ENCODE measurements at places on chromosomes 12 and 14.

- DNase-seq, result no peak
These were observed 2.7 kb downstream of the TGFB3 start for GRCh38 chr14:75979071-75979571.

GRCh38 chr12:69671597-69671996, 27.5 kb downstream of the BEST3 start:
- no peak for DNase-seq

DNA sequence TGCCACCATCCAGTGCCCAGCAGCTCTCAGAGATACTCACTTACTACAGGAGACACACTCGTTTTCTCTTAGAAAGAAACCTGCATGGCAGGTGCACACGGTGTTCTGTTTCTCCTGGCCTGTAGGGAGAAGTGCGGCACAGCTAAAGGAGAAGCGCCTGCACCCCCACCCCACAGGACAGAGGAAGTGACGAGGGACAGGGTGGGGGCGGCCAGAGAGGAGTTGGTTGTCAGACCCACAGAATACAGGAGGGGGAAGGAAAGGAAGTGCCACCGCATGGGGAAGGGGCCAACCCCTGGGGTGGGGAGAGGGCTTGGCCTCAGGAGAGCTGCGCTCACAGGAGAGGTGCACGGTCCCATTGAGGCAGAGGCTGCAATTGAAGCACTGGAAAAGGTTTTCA, 8.8 kb downstream of the TNFRSF1A start:
- no peak for DNase-seq

GRCh38 chr12:110217996-110218674, 62.9 kb upstream of the ATP2A2 start:
- DNase-seq, result no peak

GRCh38 chr12:132591107-132591935, 19.1 kb downstream of the LRCOL1 start:
- no peak for DNase-seq

- DNase-seq, result no peak
These were observed 115.6 kb downstream of the LRIG3 start for GRCh38 chr12:58804749-58805148.

GRCh38 chr12:21678959-21679358, 21.3 kb upstream of the LDHB start:
- DNase-seq, result no peak

- no peak for DNase-seq
These were observed 34.8 kb upstream of the APPL2 start for GRCh38 chr12:105270671-105271255.

GRCh38 chr14:31898838-31899528, 178.1 kb upstream of the ARHGAP5 start:
- no peak for DNase-seq

DNA sequence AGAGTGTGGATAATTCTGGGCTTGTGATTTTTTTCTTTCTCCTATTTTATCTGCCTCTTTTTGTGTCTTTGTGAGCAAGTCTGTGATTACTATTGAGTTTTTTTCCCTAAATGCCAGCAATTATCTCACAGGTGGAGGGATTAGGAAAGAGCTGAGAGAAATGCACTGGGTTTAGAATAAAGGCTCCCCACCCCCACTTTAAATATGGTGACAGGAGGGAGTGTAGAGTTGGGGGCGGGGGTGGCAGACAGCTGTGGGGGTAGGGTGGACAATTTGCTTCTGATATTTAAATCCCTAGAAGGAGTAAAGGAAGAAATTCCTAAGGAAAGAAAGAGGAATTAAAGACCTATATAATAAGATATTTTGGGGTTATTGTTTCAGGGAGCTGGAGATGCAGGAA, 145.9 kb downstream of the NRXN3 start:
- DNase-seq, result no peak

DNA sequence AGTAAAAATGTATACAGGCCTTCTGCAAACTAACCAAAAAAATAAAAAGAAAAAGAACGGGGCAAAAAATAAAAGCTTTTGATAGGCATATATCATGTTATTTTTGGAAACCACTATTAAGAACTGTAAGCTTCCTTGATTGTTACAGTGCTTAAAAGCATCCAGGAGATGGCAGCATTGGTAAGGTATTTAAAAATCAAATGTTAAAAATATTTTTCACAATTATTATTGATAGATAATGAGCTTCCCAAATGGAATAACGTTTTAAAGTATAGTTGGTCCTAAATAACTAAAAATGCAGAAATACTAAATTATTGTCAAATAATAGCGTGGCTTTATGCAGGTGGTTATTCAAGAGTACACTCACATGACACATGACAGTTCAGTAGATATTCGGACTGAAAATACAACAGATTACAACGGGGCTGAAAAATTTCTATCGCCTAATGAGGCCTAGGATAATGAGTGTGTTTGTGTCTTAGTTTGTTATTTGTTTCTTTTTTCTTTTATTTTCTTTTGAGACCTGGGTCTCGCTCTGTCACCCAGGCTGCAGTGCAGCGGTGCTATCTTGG, 127.2 kb upstream of the ATF7IP start:
- DNase-seq, result no peak

- no peak for DNase-seq
These were observed 6.3 kb downstream of the TBPL2 start for GRCh38 chr14:55433880-55434804.

- no peak for DNase-seq
These were observed 2.4 kb upstream of the A2M start for GRCh38 chr12:9118158-9118557.

DNA sequence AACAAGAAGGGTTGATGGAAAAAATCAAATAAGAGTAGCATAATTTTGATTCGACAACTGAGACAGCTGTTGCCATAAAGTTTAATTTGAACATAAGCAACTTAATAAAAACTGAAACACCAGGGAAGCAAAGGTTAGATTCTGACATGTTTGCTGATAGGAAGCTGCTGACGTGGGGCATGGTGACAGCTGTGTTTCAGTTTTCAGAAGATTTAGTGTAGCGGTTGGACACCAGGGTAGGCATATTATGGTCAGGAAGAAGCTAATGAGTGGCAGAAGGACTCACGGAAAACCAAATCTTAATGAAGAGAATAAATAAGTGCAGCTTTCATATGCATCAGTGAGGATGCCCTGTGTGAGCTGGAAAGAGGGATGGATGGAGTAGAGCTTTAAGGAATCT, 336.7 kb upstream of the RPL10L start:
- DNase-seq, result no peak

- peak; percentile 64 for DNase-seq
These were observed 33.7 kb upstream of the PPP1CC start for GRCh38 chr12:110776410-110776809.

DNA sequence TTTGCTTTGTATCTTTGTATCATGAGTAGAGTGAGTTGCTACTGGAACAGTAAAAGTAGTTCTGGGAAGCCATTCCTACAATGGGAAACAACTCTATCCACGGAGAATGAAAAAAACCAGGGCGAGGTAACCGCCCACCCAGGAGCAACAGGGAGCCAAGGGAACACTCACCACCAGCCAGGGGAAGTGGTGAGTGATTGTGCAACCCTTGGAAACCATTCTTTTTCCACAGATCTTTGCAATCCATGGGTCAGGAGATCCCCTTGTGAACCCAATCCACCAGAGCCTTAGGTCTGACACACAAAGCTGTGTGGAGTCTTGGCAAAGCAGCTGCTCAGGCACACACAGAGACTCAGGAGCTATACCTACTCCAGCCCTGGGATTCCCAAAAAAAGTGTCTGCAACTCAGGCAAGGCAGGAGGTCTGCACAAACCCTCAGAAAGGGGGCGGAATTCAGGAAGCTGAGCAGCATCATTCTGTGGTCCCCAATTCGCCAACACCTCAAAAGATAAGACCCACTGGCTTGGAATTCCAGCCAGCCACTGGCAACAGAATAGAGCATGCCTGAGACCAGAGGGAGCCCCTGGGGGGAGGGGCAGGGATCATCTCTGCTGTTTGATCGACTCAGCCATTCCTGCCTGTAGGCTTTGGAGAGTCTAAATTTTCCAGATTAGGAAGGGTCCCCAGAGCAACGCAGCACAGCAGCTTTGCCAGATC, 52.1 kb upstream of the PPFIA2 start:
- DNase-seq, result no peak

GRCh38 chr12:62948123-62948522, 13.2 kb upstream of the PPM1H start:
- DNase-seq, result no peak

DNA sequence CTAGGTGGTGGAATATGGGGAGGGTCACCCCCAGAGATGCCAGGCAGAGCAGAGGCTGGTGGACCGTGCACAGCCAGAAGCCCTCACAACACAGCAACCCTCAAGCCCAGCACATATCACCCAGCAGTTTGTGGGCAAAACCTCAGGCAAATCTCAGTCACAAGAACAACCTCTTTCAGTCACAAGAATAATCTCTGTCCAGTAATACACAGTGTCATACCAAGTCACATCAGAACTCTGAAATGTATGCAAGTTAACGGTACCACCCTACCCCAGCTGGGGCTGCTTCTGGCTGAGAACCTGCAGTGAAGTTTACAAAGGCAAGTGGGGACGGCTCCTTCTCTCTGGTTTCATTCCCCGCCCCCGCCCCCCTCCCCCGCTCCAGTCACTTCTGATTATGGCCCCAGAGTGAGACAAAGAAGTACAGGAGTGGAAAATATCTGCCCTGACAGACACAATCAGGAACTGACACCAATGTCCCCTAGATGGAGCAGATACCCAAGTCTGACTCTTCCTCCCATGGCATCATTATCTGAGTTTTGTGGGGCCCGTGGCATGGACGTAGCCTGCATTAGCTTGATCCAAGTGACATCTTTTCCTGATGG, 480.9 kb upstream of the TMEM132C start:
- no peak for DNase-seq

DNA sequence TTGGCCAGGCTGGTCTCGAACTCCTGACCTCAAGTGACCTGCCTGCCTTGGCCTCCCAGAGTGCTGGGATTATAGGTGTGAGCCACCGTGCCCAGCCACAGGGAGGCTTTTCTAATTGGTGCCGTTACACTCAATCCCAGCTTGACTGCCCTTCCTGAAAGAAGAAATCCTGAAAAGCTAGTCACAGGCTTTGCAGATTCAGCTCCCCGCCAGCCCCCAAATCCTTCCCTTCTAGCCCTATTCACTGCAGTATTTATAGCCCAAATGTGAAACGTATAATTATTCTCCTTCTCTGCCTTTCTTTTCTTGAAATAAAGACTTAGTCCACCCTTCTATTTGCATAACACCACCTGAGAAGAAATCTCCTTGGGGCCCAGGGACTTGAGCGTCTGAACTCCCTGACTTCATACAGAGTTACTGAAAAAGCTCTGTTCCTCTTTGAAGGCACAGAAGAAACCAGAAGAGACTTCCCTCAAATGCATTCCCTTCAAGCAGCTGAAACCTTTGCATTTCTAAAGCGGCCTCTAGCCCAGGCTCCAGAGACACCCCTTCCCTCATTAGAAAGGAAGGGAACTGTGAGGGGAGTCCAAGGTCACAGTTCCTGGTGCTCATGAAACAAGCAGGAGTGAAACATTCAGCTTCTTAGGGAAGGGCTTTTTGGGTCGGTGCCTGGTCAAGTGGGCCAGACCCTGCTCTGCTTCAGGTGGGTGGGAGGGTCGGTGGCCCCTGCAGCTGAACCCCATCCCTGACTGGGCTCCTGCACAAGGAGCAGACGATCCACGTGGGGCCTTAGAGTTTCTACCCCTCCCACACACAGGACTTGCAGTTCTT, 42.3 kb upstream of the BATF start:
- DNase-seq, result peak; percentile 26

DNA sequence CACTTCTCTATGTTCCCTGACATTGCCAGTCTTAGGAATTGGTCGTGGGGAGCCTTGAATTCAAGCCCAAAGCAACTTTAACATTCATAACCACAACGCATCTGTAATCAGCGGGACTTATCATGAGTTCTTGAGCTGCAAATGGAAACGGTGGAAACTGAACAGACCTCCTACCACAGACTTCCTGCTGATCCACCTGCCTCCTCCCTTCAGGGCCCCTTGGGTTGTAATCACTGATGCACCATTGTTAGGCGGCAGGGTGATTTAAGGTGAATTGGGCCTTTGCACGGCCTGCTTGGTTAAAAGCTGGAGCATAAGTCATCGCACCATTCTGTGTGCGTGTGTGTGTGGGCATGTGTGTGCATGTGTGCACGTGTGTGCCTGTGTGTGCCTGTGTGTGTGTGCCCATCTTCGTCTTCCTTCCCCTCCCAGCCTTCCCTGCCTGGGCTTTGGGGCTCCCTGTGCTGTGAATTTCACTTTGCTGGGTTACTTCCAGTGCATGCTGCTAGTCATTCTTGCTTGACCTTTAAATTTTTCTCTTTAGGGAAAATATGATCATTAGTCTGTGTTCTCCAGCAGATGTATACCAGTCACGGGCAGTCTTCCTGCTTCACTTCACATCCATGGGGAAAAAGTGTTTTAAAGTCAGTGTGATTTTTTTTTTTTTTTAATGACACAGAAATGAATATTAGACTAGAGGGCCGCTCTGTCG, 29.1 kb downstream of the CHST11 start:
- no peak for DNase-seq

- DNase-seq, result no peak
These were observed 38.9 kb downstream of the TPCN1 start for GRCh38 chr12:113260127-113260526.

- DNase-seq, result no peak
These were observed 18.2 kb downstream of the RFX4 start for GRCh38 chr12:106601031-106601430.

- no peak for DNase-seq
These were observed 95.6 kb downstream of the NCOR2 start for GRCh38 chr12:124471828-124472227.

DNA sequence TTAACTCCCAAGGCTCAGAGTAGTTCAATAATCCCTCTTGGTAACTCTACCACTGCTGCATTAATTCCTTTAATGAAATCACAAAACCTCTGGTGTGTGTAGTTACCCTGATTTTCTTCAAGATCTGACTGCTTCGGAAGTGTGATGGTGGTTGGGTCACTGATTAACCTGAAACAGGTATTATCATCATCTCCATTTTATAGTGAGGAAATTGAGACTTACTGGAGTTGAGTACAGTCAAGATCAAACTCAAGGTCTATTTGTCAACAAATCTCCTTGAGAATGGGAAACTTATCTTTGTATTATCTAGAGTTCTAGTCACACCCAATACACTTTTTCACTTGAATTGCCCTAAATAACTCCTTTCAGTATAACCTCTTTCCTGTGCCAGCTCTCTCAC, 233.5 kb downstream of the BTG1 start:
- no peak for DNase-seq

GRCh38 chr14:27886256-27886655, 880.3 kb upstream of the FOXG1 start:
- no peak for DNase-seq
